ENCODE measurements at places on chromosomes 2 and 18. TPM values are rescaled to one million over a fixed set of nuclear protein-coding genes. Genes with fewer than 3 reads are reported as not detected.

The CYP27A1 gene
- total RNA-seq = 0.16 TPM

The APCDD1 gene
- total RNA-seq = not detected

DNA sequence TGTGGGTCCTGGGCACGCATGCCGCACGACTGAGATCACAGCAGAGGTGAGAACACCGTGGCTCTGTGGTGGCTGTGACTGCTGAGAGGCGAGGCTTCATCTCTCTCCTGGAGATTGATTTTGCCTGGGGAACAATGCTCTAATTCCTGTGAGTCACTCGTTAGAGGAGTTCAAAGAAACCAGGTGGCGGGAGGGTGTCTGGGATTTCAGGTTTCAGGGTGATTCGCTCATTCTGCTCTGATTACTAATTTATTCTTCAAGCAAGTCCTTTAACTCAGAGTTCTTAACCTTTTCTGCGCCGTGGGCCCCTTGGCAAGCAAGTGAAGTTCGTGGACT is 56.3 kb downstream of the GLI2 start:
- DNase-seq = no peak

DNA sequence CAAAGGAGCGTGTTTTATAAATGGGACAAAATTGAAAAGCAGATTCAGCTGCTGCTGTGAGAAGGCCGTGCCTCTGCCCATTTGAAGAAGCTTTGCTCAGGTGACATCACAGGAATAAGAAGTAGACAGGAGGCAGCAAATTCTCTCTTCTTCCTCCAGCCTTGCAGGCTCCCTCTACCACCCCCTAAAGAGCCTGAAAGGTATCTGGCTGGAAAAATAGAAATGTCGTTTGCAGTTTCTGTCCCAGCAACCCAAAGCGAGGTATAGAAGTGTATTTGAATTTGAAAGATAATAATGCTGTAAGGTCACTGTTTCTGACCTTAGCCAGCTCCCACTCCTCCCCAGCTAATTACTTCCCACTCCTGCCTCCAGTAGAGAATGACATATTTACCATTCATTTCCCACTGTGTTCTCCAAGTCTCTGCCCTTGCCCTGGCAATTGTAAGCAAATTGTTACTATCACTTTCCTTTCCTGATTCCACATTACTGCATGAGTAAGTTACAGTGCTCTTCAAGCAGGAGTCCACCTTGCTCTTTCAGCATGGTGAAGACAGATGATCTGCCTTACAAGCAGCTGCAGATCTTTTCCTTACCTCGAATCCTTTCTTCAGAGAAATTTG is 56.8 kb upstream of the RASGRP3 start:
- DNase-seq = no peak

DNA sequence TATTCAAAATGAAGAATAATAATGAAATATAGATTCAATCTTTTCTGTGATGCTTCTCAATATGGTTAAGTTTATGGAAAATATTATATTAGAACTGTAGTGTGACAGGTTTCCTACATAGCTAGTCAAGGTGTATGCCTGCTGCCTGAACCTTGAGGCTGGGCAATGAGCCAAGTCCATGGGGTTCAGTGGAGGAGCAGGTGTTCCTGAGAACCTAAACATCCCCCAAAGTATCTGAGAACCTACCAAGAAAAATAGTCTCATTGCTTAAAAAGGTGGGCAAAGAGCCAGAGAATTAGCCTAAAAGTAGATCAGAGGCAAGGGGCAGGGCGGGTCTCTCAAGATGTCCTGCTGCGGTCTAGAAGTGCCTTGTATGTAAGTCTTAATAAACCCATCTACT is 185.9 kb upstream of the SPHKAP start:
- DNase-seq = no peak

The FKBP7 gene
- total RNA-seq = 1.6 TPM
